ENCODE measurements at places on chromosomes 12 and 14. TPM values are rescaled to one million over a fixed set of nuclear protein-coding genes. Genes with fewer than 3 reads are reported as not detected.

DNA sequence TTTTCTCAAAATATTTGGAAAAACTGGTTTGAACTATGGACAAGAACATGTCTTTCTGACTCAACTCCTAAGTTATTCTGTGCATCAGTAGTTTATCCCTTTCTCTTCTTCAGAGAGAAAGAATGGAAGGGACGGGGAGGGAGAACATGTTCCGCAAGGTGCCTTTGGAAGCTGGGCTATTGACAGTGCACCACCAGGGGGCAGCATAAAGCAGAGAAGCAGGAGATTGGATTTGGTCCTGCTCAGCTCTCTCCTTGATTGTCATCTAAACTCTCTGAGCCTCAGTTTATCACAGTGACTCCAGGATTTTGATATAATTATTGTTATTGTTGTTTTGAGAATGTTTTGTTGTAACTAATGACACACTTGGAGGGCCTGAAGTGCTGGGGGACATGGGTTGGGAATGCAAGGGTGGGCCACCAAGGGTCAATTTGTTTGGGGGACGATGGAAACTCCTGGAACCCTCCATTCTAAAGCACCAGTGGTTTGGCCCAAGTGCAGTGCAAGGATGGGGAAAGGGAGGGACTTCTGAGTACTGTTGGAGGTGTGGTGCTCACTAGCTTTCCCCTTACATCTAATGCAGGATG, 45.3 kb upstream of the ANO6 start:
- H3K36me3 ChIP-seq = no peaks in the 10 kb centered on the region
- DNase-seq = peak; percentile 58
- no peaks in the 10 kb centered on the region for H3K27me3 ChIP-seq
- no peaks in the 10 kb centered on the region for H3K4me1 ChIP-seq

- no peaks in the 10 kb centered on the region for H3K4me1 ChIP-seq
- H3K4me3 ChIP-seq = no peak overlapping the region
- DNase-seq = no peak
- no peaks in the 10 kb centered on the region for H3K27me3 ChIP-seq
- H3K27ac ChIP-seq = no peak overlapping the region
These were observed 181.9 kb downstream of the NUAK1 start for GRCh38 chr12:105956662-105957457.

- no peak overlapping the region for H3K4me3 ChIP-seq
- no peaks in the 10 kb centered on the region for H3K4me1 ChIP-seq
- no peaks in the 10 kb centered on the region for H3K27me3 ChIP-seq
- no peak overlapping the region for H3K27ac ChIP-seq
These were observed 9.5 kb upstream of the CAPRIN2 start for GRCh38 chr12:30764251-30764650.

DNA sequence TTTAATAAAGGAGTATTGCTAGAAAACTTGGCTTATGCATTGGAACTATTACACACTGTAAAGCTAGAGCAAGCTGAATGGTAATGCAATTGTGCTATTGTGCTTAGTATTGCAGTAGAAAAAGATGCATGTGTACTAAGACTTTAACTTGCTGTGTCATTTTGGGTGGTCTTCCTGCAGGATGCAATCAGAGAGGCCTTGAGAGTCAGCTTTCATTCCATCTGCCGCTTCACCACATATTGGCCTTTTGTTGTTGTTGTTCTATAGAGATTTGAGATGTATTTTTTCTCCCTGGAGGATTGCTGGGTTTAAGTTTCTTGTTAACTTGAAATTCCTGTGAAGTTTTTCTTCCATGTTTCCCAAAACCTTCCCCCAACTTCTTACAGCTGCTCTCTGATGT, 449.7 kb downstream of the TMTC2 start:
- H3K4me3 ChIP-seq = no peak overlapping the region
- no peaks in the 10 kb centered on the region for H3K4me1 ChIP-seq
- DNase-seq = no peak

The RFX4 gene
- total RNA-seq = not detected

The FOXG1 gene
- not detected for total RNA-seq

GRCh38 chr14:36519431-36520321, at the start of gene NKX2-1:
Gene NKX2-1 (minus strand): TSS chr14:36520232. CDS start chr14:36520129, 103 bp downstream.
- no peaks in the 10 kb centered on the region for H3K27me3 ChIP-seq
- no peak within 1 kb of the TSS for H3K27ac ChIP-seq
- H3K36me3 ChIP-seq = no peaks in the 10 kb centered on the region
- no peaks in the 10 kb centered on the region for H3K4me1 ChIP-seq
- no peak for DNase-seq

GRCh38 chr12:131910302-131911027, 16.0 kb downstream of the ULK1 start:
- peaks cover 89% of the 10 kb centered on the region for H3K36me3 ChIP-seq
- DNase-seq = no peak
- H3K4me3 ChIP-seq = no peak overlapping the region
- no peak overlapping the region for H3K27ac ChIP-seq
- H3K27me3 ChIP-seq = no peaks in the 10 kb centered on the region

- H3K27ac ChIP-seq = no peak overlapping the region
- H3K4me3 ChIP-seq = no peak overlapping the region
- H3K27me3 ChIP-seq = no peaks in the 10 kb centered on the region
- H3K36me3 ChIP-seq = no peaks in the 10 kb centered on the region
- DNase-seq = no peak
These were observed 64.5 kb downstream of the SPTB start for GRCh38 chr14:64815257-64815656.

DNA sequence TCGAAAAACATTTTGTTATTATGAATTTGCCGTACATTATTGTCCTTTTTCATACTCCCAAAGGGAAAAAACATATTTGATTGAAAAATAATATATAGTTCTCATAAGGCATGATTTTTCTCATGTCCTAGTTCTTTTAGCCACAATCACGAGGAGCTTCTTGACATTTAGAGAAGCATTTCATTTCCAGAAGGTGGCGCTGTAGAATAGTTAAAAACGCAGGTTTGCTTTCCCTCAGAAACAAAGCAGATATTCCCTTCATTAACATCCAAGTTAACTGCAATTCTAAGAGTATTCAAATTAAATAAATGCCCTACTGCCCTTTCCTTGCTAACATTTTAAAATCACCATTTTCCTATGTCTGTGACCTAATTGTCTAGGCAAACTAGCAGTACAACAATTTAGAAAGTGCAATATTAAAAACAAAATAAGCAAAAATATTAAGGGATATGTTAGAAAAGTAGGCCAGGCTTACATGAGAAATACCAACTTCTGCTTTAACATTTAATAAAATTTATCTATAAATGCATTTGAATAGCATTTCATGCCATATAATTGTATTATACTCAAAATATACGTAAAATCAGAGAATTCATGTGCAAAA, 10.9 kb upstream of the PIK3C2G start:
- no peaks in the 10 kb centered on the region for H3K27me3 ChIP-seq
- H3K36me3 ChIP-seq = no peaks in the 10 kb centered on the region
- no peak overlapping the region for H3K4me3 ChIP-seq
- no peaks in the 10 kb centered on the region for H3K4me1 ChIP-seq
- no peak overlapping the region for H3K27ac ChIP-seq

The KERA gene
- total RNA-seq = not detected

DNA sequence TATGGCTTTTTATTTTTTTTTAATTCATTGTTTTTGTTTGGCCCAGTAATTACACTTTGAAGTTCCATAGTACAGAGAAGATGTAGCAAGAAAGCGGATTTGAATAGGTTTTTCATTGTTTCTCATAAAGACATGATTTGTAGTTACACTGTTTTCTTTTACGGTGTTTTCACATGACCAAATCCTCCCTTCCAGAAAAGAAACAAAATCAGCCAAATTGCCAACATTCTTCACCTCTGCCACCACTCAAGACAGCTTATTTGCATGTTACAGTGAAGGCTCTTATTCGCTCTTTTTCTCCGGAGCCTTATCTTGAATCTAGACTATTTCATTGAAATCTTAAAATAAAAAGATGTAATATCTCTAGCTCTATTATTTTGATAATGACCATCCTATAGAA, 50.9 kb upstream of the KCNH5 start:
- H3K4me1 ChIP-seq = no peaks in the 10 kb centered on the region
- H3K27ac ChIP-seq = no peak overlapping the region
- H3K4me3 ChIP-seq = no peak overlapping the region
- DNase-seq = no peak
- H3K27me3 ChIP-seq = no peaks in the 10 kb centered on the region
- no peaks in the 10 kb centered on the region for H3K36me3 ChIP-seq

The CLEC4D gene
- total RNA-seq = not detected

The TCTN2 gene
- 7.2 TPM for total RNA-seq

DNA sequence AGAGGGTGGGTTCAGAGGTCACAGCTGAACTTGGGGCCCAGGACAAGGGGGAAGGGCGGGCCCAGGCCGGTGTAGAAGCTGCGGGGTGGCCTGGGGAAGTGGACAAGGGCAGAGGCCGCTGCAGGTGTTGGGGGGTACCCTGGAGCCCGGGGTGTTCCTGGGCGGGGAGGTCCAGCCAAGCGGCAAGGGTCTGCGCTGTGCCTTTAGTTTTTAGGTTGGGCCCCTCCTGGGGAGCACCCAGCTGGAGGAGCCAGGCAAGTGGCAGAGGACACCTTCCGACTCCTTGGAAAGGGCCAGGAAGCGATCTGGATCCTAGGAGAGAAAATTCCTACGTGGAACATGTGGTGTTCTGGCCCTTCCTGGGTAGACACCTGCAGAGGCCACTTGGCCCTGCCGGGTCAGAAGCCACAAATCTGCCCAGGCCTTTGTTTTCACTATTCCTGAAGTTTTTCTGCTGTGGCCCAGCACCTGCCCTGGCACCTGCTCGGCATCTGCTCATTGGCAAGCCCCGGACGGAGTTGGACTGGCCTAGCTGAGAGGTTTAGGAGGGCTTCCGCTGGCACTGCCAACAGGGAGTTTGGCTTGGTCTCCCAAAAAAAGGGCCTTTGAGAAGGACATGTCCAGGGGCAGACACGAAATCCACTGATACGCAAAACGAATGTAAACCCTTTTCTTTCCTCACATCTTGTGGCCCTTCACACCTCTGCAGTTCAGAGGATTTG, 61.1 kb downstream of the SMUG1 start:
- H3K27ac ChIP-seq = peak overlapping the region; percentile 91
- DNase-seq = no peak
- peak overlapping the region; percentile 84 for H3K4me3 ChIP-seq
- no peaks in the 10 kb centered on the region for H3K27me3 ChIP-seq

DNA sequence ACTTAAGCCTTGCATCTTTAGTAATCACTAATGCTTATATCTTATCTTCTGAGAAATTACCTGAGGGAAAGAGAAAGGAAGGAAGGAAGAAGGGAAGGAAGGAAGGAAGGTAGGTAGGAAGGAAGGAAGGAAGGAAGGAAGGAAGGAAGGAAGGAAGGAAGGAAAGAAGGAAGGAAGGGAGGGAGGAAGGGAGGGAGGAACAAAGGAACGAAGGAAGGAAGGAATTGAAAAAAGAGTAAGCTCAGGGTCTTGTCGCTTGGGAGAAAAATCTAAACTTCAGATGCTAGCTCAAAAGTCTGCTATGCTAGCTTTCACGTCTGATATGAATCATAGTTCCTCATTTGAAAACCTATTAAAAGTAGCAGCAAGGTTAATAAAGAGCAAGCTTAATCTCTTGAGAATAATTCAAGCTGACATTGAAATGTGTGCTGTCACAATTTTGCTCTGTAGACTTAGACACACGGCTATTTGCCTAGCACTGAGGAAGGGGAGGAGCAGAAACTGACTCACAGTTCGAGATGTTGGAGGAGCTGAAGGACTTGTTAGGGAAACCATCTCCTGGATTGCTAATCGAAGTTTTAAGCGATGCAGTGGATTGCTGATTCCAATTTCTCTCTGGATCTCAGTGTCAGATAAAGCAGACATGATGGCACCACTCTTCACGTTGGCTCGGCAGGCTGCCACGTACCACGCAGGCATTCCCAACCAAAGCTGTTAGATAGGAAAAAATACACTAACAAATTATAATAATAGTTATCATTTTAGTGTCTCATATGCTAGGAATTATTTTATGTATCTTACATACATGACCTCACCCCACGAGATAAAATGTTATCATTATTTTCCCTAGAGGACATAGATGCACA, 216.7 kb downstream of the ACSS3 start:
- H3K27me3 ChIP-seq = no peaks in the 10 kb centered on the region
- H3K4me3 ChIP-seq = no peak overlapping the region
- DNase-seq = no peak
- H3K4me1 ChIP-seq = no peaks in the 10 kb centered on the region
- H3K36me3 ChIP-seq = no peaks in the 10 kb centered on the region

The CATSPERB gene
- total RNA-seq = 2.0 TPM

GRCh38 chr12:121781998-121782979, 11.2 kb downstream of the RHOF start:
- H3K4me3 ChIP-seq = no peak overlapping the region
- peak overlapping the region; percentile 32 for H3K27ac ChIP-seq
- H3K4me1 ChIP-seq = peaks cover 13% of the 10 kb centered on the region
- DNase-seq = no peak
- H3K27me3 ChIP-seq = no peaks in the 10 kb centered on the region

The IFNG-AS1 gene
- not detected for total RNA-seq

DNA sequence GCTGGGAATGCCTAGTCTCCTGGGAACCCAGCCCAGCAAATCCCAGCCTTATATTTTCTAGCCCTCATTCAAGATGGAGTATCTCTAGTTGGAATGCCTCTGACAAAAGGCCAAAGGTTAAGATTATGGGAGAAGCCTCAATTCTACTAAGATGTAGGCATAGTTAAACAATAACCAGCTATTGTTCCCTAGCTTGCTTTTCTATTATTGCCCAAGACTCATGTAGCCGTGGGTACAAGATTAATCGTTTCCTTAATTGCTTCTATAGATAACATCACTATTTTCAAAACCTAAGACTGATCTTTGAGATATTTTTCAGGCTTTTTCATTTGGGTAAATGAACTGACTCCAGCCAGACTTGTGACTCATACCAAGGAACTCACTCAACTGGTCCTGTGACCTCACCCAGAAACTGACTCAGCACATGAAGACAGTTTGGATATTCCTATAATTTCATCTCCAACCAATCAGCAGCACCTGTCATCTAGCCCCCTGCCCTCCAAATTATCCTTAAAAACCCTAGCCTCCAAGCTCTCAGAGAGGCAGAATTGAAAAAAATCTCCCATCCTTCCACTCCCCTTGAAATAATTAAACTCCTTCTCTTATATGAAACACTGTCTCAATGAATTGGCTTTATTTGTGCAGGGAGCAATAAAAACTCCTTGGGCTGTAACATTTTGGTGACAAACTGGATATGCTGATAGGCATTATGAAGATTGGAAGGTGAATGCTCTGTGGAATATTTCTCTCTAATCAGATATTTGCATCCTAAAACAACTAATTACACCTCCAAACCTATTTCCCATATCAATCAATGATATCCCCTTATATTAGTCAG, 589.0 kb downstream of the C12orf50 start:
- no peaks in the 10 kb centered on the region for H3K36me3 ChIP-seq
- H3K27ac ChIP-seq = no peak overlapping the region
- no peaks in the 10 kb centered on the region for H3K27me3 ChIP-seq
- H3K4me1 ChIP-seq = no peaks in the 10 kb centered on the region

The CBLN3 gene
- total RNA-seq = 6.9 TPM

The SERPINA12 gene
- not detected for total RNA-seq

DNA sequence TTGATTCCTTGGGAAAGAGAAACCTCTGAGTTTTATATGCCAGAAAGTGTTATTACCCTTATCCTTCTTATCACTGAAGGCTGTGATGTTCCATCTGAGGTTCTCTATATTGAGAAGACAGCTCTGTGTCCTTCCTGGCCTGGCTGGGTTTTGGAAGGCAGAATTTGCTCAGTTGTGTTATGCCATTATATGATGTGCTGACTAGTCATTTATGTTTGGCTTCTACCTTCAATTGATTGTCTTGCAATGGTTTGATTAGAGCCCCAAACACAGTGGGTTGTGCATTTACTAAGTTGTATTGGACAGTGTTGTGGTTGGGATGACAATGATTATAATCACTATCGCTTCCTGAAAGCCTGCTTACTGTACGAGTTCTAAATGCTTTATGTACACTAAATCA, 265.7 kb downstream of the SNAPC1 start:
- H3K36me3 ChIP-seq = no peaks in the 10 kb centered on the region
- no peaks in the 10 kb centered on the region for H3K4me1 ChIP-seq
- no peak for DNase-seq
- H3K27ac ChIP-seq = no peak overlapping the region
- H3K4me3 ChIP-seq = no peak overlapping the region
